ENCODE measurements at places on chromosomes 2 and 18. TPM values are rescaled to one million over a fixed set of nuclear protein-coding genes. Genes with fewer than 3 reads are reported as not detected.
A peak's percentile ranks its signal among the peaks of the same experiment; 100 is the strongest.

DNA sequence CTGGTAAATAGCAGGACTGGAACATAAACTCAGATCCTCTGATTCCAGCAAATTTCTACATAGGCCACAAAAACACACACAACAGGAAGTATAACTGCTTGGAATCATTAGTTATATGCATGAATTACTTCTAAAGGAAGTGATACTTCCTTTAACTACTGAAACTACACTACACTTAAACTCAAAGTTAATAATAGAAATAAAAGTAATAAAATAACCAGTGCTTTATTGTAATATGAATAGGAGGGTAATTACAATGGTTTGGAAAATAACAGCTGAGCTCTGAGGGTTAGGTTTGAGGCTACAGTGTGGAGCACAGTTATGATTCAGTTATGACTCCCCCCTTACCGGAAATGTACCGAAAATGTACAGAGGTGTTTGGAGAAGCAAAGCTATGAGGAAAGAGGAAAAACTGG, 18.5 kb upstream of the POLI start:
- no peak for DNase-seq
- H3K4me3 ChIP-seq, result no peak overlapping the region
- H3K36me3 ChIP-seq, result no peaks in the 10 kb centered on the region
- no peaks in the 10 kb centered on the region for H3K4me1 ChIP-seq
- no peaks in the 10 kb centered on the region for H3K27me3 ChIP-seq

DNA sequence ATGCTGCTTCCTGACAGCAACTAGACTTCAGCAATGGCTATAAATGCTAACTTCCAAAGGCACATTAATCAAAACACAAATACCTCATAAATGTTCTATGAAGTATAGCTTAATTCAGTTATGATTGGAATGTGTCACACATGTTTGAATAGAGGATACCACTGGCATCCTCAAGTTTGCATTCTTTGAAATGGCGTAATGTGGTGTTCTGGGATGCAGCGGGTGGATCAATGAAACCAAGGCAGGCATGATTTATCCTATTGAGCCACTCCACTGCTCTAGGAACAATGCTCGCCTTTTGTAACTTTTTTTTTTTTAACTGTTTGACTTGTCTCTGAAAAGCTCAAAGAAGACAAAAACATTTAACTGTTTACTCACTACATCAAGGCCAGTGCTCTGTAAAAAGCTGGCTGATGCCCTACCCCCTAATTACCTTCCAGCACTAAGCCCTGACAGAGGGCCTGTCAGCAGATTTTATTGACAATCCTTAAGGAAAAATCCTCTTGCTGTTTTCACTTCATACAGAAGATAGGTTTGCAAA, 278.8 kb upstream of the SESTD1 start:
- no peak overlapping the region for H3K4me3 ChIP-seq
- no peak overlapping the region for H3K27ac ChIP-seq
- no peak for DNase-seq
- H3K4me1 ChIP-seq, result no peaks in the 10 kb centered on the region

Gene DGKD
- total RNA-seq, result 26.3 TPM

Gene RAX
- not detected for total RNA-seq

GRCh38 chr2:118061135-118061955, 26.9 kb upstream of the INSIG2 start:
- no peaks in the 10 kb centered on the region for H3K27me3 ChIP-seq
- no peak overlapping the region for H3K27ac ChIP-seq
- peak; percentile 17 for DNase-seq
- no peak overlapping the region for H3K4me3 ChIP-seq
- no peaks in the 10 kb centered on the region for H3K4me1 ChIP-seq

Gene C2orf78
- total RNA-seq, result 0.16 TPM

DNA sequence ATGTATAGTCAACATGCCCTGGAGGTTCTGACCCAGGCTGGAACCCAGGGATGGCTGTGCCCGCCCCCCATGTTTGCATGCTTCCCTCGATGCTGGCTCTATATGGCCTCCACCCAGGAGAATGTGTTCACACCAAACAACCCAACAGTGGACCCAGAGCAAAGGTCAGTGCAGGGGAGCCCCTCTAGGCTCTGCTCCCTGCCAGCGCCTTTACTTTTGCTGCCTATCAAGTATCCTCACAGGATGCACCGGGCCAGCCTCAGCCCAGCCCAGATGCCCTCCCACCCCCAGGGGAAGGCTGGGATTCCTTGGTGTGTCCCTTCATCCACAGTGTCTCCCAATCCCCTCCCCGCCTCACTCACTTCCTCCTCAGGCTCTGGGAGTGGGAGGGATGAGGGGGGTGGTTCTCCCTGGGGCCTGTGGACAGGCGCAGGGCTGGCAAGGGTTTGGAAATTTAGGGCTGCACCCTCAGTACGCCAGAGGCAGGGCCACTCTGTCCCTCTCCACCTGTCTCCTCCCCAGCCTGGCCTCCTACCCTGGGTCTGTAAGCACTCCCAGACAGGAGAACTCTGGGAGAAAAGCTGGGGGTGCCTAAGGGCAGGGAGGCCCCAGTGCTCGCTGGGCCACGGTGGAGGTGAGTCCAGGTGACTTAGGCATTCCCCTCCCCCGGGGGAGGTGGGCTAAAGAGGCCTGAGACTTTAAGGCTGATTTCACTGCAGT, 2.3 kb downstream of the ATP6V1B1 start:
- no peaks in the 10 kb centered on the region for H3K4me1 ChIP-seq
- no peak overlapping the region for H3K27ac ChIP-seq
- DNase-seq, result no peak
- H3K4me3 ChIP-seq, result no peak overlapping the region

DNA sequence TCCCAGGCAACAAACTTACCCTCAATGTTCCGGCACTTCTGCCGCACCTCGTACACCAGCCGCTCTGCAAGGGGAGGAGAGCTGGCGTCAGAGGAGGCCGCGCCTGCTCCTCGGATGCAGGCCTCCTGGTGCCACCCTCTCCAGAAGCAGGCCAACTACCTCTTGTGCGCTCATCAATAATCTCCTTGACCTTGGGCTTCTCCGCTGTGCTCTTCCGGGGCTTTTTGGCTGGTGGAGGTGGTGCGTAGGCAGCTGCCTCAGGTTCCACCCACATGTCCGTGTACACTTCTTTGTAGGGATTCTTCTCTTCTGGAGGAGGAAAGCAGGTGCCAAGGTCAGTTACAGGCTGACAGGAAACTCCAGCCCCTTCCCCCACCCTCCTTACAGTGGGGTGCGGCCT, 77.6 kb upstream of the POMC start:
- H3K36me3 ChIP-seq, result no peaks in the 10 kb centered on the region
- H3K4me3 ChIP-seq, result no peak overlapping the region
- no peaks in the 10 kb centered on the region for H3K4me1 ChIP-seq

Gene DYNAP
- total RNA-seq, result not detected

DNA sequence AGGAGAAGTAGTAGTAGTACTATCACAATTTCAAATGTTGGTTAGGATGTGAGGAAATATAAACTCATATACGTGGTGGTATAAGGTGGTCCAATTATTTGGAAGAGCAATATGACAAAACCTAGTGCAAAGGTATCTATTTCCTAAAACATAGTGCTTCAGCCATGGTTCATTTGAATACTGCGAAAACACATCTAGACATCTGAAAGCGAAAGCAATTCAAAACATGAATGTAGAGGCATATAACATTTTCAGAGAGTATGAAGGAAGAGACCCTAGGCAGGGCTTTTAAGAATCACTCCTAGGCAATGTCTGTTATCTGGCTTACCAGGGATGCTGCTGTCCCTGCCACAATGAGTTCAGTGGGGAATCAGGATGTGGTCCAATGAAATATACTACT, 1085.8 kb downstream of the TDRD15 start:
- H3K36me3 ChIP-seq, result no peaks in the 10 kb centered on the region
- H3K27ac ChIP-seq, result no peak overlapping the region
- DNase-seq, result no peak
- no peaks in the 10 kb centered on the region for H3K27me3 ChIP-seq
- no peaks in the 10 kb centered on the region for H3K4me1 ChIP-seq

GRCh38 chr2:100124761-100125160, 17.6 kb downstream of the AFF3 start:
- no peak overlapping the region for H3K4me3 ChIP-seq
- no peaks in the 10 kb centered on the region for H3K36me3 ChIP-seq
- no peak overlapping the region for H3K27ac ChIP-seq
- H3K27me3 ChIP-seq, result no peaks in the 10 kb centered on the region
- no peak for DNase-seq
- H3K4me1 ChIP-seq, result no peaks in the 10 kb centered on the region

GRCh38 chr2:17059458-17059857, 393.8 kb upstream of the CYRIA start:
- no peak overlapping the region for H3K4me3 ChIP-seq
- no peaks in the 10 kb centered on the region for H3K27me3 ChIP-seq
- no peak for DNase-seq
- H3K4me1 ChIP-seq, result no peaks in the 10 kb centered on the region
- no peaks in the 10 kb centered on the region for H3K36me3 ChIP-seq

- no peak for DNase-seq
- H3K27me3 ChIP-seq, result no peaks in the 10 kb centered on the region
- H3K4me1 ChIP-seq, result no peaks in the 10 kb centered on the region
- no peak overlapping the region for H3K4me3 ChIP-seq
- no peaks in the 10 kb centered on the region for H3K36me3 ChIP-seq
- H3K27ac ChIP-seq, result no peak overlapping the region
Observed at GRCh38 chr2:215397632-215398341, 38.1 kb downstream of the FN1 start.

DNA sequence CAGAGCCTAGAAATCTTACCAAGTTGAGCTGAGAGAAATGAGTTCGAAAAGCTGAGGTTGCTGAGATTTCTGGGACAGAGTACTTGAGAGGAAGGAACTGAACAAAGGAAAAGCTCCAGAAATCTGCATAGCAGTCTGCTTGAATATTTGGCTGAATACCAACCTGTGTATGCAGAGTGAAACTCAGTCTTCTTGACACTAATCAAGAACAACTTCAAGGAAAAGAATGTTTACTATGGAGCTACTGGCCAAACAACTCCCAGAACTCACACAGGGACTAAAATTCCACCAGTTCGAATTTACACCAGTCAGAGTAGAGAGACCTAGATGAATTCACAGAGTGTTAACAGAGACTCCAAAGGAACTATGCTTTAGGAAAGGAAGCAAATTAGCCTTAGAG, 66.5 kb downstream of the USP37 start:
- no peaks in the 10 kb centered on the region for H3K36me3 ChIP-seq
- H3K4me1 ChIP-seq, result no peaks in the 10 kb centered on the region
- no peak for DNase-seq
- H3K4me3 ChIP-seq, result no peak overlapping the region
- no peaks in the 10 kb centered on the region for H3K27me3 ChIP-seq

Gene ANKRD29
- total RNA-seq, result 2.2 TPM

Gene LAMA3
- total RNA-seq, result 1.3 TPM

DNA sequence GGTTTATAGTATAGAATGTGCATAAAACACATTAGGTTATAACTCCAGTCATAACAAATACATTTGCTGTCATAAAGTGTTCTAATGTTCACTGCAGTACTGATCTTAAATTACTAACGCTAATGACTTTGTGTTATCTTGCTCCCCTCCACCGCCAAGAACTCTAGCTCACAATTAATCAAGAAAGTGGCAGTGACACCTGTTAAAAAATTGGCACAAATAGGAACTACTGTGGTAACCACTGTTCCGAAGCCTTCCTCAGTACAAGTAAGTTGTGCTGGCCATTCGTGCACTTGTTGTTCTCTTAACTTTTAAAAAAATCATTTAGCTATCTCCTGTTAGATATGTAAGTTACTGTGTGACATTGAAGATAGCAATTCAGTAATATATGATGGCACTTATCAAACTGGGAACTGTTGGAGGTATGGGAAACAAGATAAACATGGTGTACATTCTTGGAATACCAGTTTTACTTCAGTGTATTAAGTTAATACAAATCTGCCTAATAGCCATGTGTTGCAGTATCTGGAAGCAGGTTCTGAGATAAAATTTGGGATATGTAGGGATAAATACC, 41.2 kb downstream of the TAF4B start:
- no peak for DNase-seq
- H3K4me3 ChIP-seq, result no peak overlapping the region
- no peak overlapping the region for H3K27ac ChIP-seq

Gene RHOB
- total RNA-seq, result 1,244 TPM

- no peak overlapping the region for H3K4me3 ChIP-seq
- no peaks in the 10 kb centered on the region for H3K36me3 ChIP-seq
- no peaks in the 10 kb centered on the region for H3K27me3 ChIP-seq
- H3K27ac ChIP-seq, result no peak overlapping the region
- H3K4me1 ChIP-seq, result no peaks in the 10 kb centered on the region
- no peak for DNase-seq
Observed at GRCh38 chr18:40366521-40366920, 1588.5 kb upstream of the PIK3C3 start.

DNA sequence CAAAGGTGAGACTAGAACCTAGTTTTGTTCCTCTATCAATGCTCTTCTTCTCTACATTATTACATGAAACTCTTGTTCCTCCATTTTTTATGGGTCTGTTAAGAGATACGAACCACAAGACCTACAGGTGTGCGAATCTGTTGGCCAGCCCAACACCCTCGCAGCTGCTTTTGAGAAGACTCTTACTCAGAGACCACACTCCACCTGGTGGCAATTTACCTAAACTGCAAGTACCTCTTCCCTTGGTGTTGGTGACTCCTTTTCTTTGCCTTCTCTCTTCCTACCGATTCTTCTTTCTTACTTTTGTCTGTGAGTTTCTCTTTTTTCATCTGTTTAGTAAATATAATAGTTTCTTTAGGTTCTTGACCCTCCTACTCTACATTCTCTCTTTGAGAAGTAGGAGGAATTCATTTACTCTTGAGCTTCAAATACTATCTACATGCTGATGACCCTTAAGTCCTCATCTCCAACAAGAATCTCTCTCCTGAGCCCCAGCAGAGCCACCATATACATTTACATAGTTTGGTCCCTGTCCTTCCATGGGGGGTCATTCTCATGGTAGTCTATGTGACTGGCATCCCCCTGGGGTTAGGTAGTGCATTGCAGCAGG, 81.8 kb upstream of the GAREM1 start:
- DNase-seq, result peak; percentile 39
- H3K27me3 ChIP-seq, result no peaks in the 10 kb centered on the region
- no peak overlapping the region for H3K27ac ChIP-seq
- H3K36me3 ChIP-seq, result no peaks in the 10 kb centered on the region

- peak overlapping the region; percentile 40 for H3K27ac ChIP-seq
- H3K4me1 ChIP-seq, result no peaks in the 10 kb centered on the region
- H3K4me3 ChIP-seq, result no peak overlapping the region
- DNase-seq, result no peak
- H3K36me3 ChIP-seq, result no peaks in the 10 kb centered on the region
Observed at GRCh38 chr2:192026059-192026824, 168.5 kb downstream of the TMEFF2 start.

DNA sequence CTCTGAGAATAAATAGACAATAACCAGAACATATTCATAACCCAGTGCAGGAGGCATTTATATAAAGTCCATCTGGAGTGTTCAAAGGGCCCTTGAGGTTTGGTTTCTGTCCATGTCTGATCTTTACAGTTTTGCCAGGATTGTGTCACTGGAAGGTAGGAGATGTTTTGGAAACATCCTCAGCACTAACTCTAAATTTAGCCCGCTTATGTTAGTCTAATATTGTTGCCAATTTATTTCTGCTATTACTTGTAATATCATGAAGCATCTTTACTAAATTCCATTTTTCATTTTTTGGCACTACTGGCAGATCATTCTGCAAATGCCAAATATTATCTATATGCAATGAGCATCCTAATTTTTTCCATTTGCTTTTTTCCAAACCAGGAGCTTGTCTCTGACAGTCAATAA, 22.4 kb upstream of the REV1 start:
- H3K4me3 ChIP-seq, result no peak overlapping the region
- H3K27ac ChIP-seq, result no peak overlapping the region
- no peaks in the 10 kb centered on the region for H3K27me3 ChIP-seq
- H3K4me1 ChIP-seq, result peaks cover 9% of the 10 kb centered on the region
- H3K36me3 ChIP-seq, result no peaks in the 10 kb centered on the region

- no peaks in the 10 kb centered on the region for H3K4me1 ChIP-seq
- no peak for DNase-seq
- H3K27me3 ChIP-seq, result no peaks in the 10 kb centered on the region
- no peak overlapping the region for H3K4me3 ChIP-seq
- no peaks in the 10 kb centered on the region for H3K36me3 ChIP-seq
- no peak overlapping the region for H3K27ac ChIP-seq
Observed at GRCh38 chr2:58666323-58666970, 425.3 kb upstream of the FANCL start.
